ENCODE measurements at places on chromosomes 5 and 9.

DNA sequence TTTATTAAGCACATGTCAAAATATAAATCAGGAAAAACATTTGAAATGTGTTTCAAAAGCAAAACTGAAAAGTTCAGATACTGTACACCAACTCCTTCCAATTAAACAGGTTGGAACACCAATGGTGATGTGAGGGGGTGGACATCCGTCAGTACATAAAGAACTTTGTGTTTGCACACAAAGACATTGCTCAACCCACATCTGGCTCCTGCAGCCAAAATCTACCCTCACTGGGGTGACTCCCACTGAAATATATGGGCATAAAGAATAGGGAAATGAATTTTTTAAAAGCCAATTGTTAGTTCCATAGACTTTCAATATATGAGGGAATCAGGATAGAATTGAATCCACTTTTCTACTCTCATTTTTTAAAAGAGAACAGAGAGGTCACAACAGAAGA lies 63.9 kb downstream of the MEGF9 start:
- peak; percentile 58 for DNase-seq

GRCh38 chr9:124489222-124489621 lies 18.0 kb downstream of the NR5A1 start:
- no peak for DNase-seq

GRCh38 chr5:93364378-93364777 lies 216.6 kb downstream of the NR2F1-AS1 start:
- no peak for DNase-seq

- no peak for DNase-seq
Observed at GRCh38 chr9:84590706-84591105, 78.8 kb upstream of the NTRK2 start.

GRCh38 chr5:17398431-17398830 lies 99.6 kb upstream of the TAF11L2 start:
- peak; percentile 43 for DNase-seq

- peak; percentile 26 for DNase-seq
Observed at GRCh38 chr5:179355976-179356974, 11.0 kb upstream of the ADAMTS2 start.

GRCh38 chr5:15132816-15133405 lies 261.3 kb upstream of the ANKH start:
- no peak for DNase-seq

- peak; percentile 61 for DNase-seq
Observed at GRCh38 chr5:76805821-76806505, 12.9 kb upstream of the F2RL1 start.

DNA sequence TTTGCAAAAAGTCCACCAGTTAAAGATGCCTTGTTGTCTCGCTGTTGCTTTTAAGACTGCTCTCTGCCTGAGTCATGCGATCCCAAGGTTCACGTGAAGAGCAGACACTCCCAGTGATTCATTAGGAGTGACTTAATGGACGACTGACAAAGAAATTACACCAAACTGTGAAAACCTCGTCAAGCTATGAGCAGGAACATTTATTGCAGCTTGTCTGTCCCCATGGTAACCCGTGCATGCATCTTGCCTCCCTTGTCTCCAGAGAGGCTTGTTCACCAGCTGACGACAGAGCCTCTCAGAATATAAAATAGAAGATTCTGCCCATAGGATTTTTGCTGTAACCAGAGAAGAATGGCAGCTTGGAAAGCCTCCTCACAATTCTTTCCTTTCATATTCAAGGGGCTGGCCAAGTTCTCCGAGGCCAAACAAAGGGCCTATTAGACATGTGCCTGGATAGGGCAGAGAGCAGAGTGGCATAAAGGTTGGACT lies 352.7 kb downstream of the SPOCK1 start:
- no peak for DNase-seq

DNA sequence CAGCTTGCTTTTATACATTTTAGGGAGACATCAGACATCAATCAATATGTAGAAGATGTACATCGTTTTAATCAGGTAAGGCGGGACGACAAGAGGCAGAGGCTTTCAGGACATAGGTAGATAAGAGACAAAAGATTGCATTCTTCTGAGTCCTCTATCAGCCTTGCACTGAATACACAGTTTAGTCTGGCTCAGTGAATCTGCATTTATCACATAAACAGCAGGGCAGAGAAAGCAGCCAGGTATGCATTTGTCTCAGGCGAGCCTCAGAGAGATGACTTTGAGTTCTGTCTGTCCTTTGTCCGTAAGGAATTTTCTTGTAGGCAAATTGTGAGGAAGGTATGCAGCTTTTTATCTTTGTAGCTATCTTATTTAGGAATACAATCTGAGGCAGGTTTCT lies 202.8 kb upstream of the TAS2R1 start:
- DNase-seq, result no peak

- no peak for DNase-seq
Observed at GRCh38 chr9:124099860-124100259, 88.3 kb downstream of the LHX2 start.

DNA sequence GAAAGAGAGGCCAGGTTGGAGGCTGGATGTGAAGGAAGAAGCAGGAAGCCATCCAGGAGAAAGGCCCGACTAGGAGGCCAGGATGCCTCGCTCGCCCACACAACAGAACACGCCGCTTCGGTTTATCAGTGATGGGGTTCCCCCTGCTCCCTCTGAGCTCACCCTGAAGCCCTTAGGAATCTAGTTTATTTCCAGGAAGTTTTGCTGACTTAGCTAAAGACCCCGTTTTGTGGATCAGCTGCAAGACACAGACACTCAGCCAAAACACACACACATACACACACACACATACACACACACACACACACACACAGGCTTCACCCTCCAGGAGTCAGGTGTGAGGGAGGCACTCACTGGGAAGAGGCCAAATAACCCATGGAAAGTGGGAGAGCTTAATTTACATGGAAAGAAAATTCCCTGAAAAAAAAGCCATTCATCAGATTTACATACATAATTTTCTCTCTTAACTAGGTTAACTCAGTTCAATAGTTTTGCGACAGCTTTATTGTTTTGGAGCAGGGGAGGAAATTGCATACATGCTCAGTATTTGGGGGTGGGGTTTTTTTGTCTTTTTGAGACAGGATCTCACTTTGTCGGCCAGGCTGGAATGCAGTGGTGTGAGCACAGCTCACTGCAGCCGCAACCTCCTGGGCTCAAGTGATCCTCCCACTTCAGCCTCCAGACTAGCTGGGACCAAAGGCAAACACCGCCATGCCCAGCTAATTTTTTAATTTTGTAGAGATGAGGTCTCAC lies 92.7 kb upstream of the HAND1 start:
- no peak for DNase-seq

GRCh38 chr5:151085517-151086041 lies 4.7 kb upstream of the TNIP1 start:
- peak; percentile 46 for DNase-seq

- no peak for DNase-seq
Observed at GRCh38 chr9:124257070-124257843, 492 bp upstream of the NEK6 start.

DNA sequence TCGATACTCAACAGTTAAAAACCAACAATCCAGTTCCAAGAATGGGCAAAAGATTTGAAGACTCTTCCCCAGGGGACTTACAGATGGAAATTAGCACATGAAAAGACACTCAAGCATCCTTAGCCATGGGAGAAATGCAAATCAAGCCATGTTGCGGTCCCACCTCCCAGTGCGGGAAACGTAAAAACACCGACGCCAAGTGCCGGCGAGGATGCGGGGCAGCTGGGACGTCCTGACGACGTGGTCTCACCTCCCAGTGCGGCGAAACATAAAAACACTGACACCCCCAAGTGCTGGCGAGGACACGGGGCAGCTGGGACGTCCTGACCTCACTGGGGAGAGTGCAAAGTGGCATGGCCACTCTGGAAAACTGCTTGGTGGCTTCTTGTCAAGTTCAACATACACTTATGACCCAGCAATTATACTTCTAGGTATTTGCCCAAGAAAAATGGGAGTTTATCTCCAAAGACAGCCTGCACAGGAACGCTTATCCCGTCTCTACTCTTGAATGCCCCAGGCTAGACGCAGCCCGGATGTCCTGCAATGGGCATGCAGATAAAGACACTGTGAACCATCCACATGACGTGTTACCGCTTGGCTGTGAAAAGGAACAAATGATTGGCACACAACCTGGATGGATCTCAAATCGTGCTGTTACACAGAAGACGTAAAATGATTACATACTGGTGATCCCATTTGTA lies 60.1 kb upstream of the UBAC1 start:
- DNase-seq, result no peak

DNA sequence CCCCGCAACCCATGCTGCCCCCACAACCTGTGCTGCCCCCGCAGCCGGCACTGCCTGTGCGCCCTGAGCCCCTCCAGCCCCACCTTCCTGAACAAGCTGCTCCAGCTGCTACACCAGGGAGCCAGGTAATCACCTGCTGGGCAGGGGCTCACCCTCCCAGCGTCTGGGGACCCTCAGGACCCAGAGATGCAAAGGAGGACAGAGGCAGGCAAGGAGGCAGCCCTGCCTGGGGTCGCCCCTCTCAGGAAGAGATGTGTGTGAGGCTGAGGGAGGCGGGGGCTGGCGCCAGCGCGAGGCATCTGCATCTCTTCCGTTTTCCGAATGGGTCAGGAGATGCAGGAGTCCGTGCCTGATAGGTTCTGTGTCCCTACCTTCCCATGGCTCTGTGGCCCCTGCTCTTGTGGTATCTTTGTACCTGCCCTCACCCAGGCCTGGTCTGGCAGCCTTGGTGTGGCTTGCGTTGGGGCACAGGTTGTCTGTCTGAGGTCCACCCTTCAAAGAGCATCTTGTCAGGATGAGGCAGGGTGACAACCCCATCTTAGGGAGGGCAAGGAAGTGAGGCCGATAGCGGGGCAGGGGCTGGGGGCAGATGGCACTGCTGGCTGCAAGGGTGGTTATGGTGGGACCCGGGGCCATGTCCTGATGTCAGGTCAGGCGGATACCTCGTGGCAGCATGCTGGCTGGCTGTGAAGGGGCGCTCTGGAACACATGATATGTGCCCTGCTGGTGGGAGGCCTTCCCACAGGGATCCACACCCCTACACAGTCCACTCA lies 75.7 kb downstream of the WNK2 start:
- DNase-seq, result no peak

GRCh38 chr5:178545176-178545575 lies 45.0 kb downstream of the COL23A1 start:
- DNase-seq, result peak; percentile 59

DNA sequence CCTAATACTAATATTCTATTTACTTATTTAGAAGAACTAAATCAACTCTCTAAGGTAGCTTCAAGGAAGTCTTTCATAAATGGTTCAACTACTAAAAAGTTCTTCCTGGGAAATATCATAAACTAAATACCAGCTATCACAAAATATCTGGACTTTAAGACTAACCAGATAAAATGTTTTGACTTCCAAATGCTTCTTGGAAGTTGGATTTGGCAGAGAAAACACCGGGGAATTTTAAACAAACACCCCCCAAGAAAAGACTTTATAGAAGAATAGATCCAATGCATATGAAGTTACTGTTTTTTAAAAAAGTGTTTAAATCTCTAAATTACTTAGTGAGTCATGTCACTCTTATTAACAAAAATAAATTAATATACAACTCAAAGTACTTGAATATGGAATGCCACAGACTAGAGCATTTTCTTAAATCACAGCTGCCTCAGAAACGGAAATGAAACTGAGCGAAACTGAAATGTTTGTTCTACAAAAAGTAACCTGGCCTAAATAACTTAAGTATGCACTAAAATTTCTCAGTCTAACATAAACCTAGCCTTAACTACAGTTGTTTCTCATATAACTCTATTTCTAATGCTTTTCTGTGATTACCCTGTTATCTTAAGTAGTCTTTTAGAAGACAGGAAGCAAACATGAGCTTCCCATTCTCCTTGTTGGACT lies 6.8 kb downstream of the ABCA1 start:
- no peak for DNase-seq

DNA sequence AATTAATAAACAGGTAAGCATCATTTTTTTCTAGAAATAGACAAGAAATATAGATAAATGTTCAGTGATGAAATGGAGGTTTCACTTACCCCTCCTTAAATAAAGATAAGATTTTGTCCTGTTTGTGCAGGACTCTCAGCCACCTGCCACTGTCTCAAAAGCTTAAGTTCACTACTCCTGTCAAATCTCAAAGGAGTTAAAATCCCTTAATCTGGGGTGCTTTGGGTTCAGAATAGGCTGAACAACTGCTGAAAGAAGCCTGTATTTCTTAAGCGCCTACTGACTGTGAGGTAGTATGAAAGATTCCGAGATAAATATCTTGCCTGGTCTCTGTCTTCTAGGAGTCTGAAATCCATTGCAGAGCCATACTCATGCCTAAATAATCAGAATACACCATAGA lies 3.7 kb upstream of the BRINP1 start:
- no peak for DNase-seq

DNA sequence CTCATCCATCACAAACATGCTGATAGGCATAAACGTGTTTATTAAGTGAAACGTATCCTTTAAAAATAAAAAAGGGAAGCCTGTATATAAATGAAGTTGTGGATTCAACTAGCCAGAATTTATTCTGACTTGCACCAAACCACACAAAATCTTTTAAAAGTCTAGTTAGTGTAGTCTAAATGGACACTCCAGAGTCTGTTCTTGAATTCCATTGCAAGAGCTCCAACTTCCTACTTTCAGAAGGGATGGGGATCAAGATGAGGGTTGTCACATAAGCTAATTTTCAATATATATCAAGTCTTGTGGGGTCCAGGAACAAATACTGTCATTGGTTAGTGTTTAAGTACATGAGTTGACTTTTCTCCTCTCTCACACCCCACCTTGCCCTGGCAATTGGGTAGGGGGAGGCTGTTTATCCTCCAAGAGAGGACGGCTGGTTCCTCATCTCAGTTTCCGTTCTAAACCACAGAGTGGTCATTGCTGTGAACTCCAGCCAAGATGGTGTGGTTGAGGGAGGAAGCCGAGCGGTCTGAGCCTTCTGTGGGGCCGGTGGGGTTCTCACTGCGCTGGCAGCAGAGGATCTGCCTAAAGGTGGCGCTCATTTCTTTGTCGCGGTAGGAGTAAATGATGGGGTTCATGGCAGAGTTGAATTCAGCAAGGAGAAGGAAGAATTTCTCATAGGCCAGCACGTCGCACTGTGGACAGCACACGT lies 163.2 kb downstream of the LPAR1 start:
- DNase-seq, result peak; percentile 81

DNA sequence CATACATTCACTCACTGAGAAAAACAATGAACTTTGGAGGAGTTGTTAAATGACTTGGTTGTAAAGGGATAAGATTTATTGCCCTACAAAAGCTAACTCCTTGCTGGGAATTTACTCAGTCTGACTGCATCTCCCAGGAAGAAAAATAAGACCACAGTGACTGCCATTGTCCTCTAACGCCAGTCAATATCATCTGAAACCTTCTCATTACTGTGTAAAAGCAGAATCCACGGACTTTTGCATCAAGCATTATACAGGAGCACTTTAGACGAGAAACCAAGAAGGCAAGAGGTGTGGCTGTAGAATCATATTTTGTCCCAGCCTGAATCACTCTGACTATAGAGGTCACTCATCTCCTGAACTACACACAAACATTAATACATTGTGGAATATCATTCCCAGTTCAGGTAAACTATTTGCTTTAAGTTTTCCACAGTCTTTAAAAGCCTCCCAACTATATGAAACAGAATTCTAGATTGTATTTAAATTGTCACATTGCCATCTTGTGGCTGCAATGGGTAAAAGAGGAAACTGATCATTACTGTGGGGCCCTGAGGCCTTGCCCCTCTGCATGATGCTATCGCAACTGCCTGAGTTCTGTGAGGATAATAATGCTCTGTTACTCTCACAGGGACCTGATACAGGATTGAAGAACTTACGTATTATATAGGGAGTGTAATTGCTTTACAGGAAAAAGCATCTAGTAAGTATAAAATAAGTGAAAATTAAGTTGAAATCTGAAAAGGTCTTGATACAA lies 142.9 kb downstream of the SLCO4C1 start:
- peak; percentile 41 for DNase-seq

GRCh38 chr5:124920909-124921666 lies 174.6 kb upstream of the ZNF608 start:
- peak; percentile 42 for DNase-seq
